ENCODE measurements at places on chromosomes 6 and 20. TPM values are rescaled to one million over a fixed set of nuclear protein-coding genes. Genes with fewer than 3 reads are reported as not detected.

Gene THEMIS
- total RNA-seq, result not detected

Gene CRISP3
- total RNA-seq, result not detected

Gene ARMH2
- total RNA-seq, result not detected

Gene HLA-DOA
- not detected for total RNA-seq

Gene LKAAEAR1
- 0.43 TPM for total RNA-seq

Gene ZBP1
- total RNA-seq, result not detected

Gene MUC22
- total RNA-seq, result not detected
